ENCODE measurements at places on chromosomes 11 and 22.

DNA sequence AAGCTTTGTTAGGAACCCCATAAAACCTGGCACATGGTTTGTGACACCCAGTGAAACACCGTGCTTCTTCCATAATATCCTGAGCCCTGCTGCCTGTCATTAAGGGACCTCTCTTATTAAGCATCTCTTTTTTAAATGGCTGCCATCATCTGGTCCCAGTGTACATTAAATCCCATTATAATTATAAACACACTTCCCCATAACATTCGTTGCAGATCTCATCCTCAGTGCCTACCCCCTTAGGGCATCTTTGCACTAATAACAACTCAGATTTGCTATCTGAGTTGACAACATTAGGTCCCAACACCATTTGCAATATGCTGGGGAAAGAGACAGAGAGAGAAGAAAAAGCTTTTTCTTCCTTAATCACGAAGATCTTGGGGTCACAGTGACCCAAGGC is 4.7 kb upstream of the ZBTB16 start:
- no peak for DNase-seq

- DNase-seq, result no peak
These were observed 438.2 kb downstream of the BUD13 start for GRCh38 chr11:116334596-116334995.

- no peak for DNase-seq
These were observed 13.6 kb upstream of the GALNT18 start for GRCh38 chr11:11635443-11635842.

GRCh38 chr11:106456647-106457046 is 379.2 kb downstream of the AASDHPPT start:
- DNase-seq, result no peak

DNA sequence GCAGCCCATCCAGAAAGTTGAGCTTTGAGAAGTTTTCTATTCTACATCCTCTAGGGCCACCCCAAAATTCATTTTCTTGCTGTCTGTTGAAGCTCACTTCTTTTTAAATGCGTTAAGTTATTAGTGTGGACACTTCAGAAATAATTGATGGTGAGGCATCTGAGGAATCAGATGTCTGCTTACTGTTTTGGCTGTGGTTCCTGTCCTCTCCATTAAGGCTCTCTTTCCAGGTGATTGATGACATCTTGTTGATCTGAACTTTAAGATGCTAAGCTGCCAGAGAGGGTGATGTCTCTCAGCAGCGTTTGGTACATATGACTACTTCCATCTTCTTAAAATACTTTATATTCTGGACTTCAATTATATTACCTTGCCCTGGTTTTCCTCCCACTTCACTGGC is 45.2 kb downstream of the FAT3 start:
- DNase-seq, result no peak

Data from SK-N-MC (cell line).